Astrocyte of the cerebellum (primary cell): ENCODE measurements at places on chromosomes 4 and X.

DNA sequence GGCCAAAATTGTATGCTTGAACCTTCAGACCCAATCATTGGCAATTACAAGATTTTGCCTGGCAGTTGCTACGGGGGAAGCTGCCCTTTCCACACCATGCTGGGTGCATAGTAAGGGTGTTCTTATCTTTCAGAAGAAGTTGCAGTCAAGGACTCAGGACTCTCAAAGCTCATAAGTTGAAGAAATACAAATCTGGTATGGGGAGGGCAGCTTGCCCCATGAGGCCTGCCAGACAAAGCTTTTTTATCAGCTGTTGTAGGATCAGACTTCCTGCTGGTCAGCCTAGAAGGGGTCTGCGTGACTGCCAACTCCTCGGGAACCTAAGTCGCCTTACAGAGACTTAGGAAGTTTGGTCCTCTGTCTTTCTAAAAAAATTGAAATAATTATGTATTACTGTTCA lies 174.9 kb upstream of the TECRL start:
- no peak for DNase-seq

GRCh38 chr4:48985976-48986653 lies at the start of gene CWH43:
CWH43 (plus strand) TSS chr4:48986275; CDS start chr4:48986430, 155 bp downstream.
- DNase-seq = no peak

GRCh38 chr4:82372517-82373485 lies 990 bp downstream of the HNRNPD start:
- peak; percentile 29 for DNase-seq

DNA sequence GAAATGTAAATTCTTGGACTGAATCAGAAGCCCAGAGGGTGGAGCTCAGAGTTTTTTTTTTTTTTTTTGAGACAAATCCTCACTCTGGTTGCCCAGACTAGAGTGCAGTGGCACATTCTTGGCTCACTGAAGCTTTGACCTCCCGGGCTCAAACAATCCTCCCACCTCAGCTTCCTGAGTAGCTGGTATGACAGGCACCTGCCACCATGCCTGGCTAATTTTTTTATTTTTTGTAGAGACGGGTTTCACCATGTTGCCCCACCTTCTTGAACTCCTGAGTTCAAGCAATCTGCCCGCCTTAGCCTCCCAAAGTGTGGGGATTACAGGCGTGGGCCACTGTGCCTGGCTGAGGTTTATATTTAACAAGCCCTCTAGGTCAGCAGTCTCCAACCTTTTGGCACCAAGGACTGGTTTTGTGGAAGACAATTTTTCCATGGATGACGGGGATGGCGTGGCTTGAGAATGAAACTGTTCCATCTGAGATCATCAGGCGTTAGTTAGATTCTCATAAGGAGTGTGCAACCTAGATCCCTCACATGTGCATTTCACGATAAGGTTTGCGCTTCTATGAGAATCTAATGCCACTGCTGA lies 76.7 kb downstream of the FHIP1A start:
- DNase-seq = no peak

DNA sequence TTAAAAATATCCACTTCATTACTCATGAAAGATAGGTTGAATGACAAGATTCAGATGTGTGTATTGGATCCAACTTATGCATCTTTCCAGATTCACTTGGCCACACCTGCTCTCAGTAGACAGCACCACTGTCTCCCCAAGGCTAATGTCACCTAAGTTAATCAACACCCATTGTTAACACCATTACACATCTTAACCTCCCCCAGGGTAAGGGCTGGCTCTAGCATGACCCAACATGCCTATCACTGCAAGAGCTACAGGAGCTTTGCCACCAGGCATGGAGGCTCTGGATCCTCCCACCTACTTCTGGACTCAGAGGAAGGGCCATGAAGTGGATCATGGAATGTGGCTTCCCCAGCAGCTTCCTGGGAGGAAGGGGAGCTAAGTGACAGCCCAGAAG lies 32.8 kb upstream of the LSM6 start:
- DNase-seq = no peak

DNA sequence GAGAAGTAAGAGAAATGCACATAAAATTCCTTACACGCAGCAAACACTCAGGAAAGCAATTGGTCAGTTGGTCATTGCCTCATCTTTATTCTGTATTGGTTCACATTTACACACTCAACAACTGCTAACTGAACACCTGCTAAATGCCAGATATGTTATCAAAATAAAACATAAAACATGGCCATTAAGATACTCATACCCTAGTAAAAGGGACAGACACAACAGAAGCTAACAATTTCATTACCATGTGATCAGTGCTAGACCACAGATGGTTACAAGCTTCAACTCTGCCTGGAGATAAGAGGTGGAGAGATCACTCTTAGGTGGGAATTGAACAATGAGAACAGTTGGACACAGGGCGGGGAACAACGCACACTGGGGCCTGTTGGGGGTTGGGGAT lies 26.2 kb downstream of the TEC start:
- no peak for DNase-seq

DNA sequence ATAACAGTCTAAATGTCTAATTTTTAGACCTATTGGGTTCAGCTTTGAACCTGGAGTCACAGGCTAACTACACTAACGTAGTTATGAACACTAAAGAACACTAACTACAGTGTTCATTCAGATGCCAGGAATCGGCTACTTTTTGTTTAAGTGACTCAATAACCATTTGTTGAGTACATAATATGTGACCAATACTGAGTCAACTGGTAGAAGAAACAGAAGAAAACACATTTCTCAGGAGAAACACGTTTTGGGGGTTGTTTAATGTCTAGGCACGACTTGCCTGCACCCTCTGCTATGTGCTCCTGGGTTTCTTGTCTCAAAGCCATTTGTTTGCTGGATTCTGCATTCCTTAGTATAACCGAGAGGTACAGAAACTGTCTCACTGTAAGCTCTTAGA lies 18.6 kb upstream of the CLNK start:
- no peak for DNase-seq

GRCh38 chr4:173056271-173056670 lies 112.3 kb upstream of the GALNT7 start:
- no peak for DNase-seq

- DNase-seq = no peak
These were observed 95.5 kb upstream of the ZNF518B start for GRCh38 chr4:10552591-10553280.

DNA sequence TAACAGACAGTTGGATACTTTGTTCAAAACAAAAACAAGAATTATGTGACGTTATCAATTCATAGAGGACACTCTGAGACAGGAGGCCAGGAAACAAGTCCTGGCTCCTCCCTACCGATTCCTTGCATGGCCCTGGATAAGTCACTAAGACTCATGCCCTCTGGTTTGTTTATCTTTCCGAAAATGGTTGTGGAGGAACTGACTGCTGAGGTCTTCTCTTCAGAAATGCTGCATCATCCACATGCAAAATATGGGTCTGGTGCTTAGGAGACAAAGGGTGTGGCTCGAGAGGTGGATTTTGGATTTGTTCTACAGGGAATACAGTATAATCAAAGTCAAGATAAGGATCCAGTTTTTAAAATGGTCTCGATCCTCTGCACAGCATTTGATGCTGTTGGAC lies 130.9 kb downstream of the RELL1 start:
- DNase-seq = no peak

GRCh38 chr4:28179126-28179525 lies 1318.5 kb downstream of the STIM2 start:
- no peak for DNase-seq

GRCh38 chr4:133929531-133930239 lies 271.9 kb downstream of the PABPC4L start:
- no peak for DNase-seq

DNA sequence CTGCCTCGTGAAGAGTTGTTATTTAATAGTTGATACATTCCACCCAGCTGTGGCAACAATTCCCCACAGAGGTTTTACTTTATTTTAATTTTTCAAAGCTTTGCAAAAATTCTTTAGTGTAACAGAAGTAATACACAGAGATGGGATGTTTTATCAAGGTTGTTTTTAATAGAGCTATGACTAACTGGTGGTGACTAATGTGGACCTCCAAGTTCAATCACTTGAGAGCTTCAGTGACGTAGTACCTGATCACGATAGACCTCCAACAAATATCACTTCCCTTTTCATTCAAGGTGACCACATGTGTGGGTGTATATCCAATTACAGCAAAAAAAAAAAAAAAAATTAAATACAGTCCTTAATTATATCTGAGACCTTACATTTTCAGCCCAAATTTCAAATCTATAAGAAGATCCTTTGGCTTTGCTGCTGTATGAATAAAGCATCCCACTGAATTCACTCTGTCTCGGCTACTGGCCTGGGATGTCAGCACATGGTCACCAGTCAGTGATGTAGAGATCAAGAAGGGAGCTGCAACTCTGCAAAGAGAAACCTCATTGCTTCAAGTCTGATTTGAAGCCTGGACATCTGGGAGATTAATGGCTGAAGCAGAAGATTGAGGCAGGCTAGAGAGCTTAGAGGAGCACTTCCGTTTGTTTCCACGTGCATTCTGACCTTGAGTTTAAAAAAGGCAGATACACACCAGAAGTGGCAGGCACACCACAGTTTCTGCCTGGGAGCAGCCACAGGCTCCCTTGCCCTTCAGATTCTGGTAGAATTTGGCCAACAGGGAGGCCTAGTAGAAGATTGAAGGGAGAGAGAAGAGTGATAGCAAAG lies 345.9 kb upstream of the NOCT start:
- peak; percentile 80 for DNase-seq

- no peak for DNase-seq
These were observed 155.5 kb downstream of the EMCN start for GRCh38 chr4:100362366-100362765.

- no peak for DNase-seq
These were observed 159.5 kb downstream of the SHOX start for GRCh38 chrX:790041-790506.

DNA sequence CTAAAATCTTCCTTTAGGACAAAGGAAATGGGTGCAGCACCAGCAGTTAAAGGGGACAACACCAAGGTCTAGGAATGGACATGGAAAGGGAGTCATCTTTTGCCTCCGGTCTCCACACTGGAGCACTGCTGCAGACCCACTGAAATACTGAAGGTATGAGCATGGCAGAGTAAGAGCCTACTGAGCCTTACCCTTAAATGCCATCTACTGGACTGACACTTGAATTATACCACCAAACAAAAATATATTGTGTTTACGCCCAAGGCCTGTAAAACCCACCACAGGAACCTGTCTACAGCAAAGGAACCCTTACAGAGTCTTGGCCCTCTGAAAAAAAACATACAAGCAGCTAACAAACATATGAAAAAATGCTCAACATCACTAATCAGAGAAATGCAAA lies 443.4 kb downstream of the CCSER1 start:
- DNase-seq = no peak

GRCh38 chr4:83932750-83933391 lies 397.0 kb downstream of the GPAT3 start:
- no peak for DNase-seq

- no peak for DNase-seq
These were observed 268.1 kb upstream of the MAGEB2 start for GRCh38 chrX:29947225-29947624.

GRCh38 chr4:118190903-118191302 lies 156.6 kb downstream of the NDST3 start:
- no peak for DNase-seq

DNA sequence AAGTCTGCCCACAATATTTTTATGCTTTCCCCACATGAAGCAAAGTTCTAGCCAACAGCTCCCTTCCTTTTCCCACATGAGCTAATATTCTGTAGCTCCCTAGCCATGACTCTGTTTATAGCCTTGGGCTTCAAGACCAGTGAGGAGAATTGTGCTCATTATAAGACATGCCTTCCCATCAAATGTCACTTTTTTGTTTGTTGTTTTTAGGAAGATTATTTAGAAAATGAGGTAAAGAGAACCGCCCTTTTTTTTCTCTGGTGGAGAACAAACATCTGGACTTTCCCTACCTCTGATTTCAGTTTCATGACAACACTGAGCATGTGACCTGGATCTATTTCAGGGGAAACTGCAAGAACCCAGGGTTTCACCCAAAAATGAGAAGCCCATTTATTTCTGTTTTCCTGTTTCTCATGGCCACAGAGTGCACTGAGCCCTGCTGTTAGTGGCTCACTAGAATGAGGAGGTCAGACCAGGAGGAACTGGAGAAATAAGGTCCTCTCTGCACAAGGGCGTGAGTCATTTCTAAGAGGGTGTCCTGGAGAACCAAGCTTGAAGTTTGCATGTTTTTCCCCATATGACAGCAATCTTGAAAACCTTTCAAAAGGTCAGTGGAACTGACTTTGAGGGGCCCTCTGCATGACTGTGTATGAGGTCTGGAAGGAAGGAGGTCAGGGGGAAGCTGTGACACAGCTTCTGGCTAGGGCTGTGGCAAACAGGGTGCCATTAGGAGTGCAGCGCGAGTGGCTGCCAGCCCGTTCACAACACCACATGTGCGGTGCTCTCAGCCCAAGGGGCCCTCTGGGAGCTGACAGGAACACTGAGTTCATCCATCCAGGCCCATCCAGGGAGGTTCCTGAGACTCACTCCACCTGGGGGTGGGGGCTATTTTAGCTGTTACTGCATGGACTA lies 55.2 kb downstream of the CHST7 start:
- no peak for DNase-seq

DNA sequence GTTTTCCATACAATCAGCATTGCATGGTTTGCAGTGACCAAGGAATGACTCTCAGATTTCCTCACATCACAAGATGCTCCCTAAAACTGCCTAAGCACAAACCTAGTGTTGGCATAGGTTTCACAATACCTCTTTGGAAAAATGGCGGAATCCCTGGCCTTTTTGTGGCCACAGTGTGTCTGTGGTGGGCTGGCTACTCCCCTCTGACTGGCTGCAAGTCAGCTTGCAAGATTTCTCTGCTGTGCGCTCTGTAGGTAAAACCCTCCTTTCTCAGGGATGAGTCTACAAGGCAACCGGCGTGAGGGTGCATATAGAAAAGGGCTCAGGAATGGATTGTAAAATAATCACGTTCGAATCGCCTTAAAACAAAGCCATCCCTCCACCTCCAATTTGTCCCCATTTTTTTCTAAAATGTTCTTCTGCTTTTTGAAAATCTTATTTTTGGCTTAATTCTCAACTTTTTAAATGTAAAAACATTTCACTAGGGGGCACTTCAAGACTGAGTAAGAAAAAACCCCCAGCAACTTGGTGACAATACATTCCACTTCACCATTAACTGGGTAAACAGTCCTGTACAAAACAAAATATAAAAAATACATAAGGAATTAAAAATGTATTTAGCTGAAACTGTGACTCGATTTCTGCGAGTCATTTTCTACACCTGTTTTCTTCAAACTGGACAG lies 235.6 kb downstream of the STIM2 start:
- peak; percentile 16 for DNase-seq

DNA sequence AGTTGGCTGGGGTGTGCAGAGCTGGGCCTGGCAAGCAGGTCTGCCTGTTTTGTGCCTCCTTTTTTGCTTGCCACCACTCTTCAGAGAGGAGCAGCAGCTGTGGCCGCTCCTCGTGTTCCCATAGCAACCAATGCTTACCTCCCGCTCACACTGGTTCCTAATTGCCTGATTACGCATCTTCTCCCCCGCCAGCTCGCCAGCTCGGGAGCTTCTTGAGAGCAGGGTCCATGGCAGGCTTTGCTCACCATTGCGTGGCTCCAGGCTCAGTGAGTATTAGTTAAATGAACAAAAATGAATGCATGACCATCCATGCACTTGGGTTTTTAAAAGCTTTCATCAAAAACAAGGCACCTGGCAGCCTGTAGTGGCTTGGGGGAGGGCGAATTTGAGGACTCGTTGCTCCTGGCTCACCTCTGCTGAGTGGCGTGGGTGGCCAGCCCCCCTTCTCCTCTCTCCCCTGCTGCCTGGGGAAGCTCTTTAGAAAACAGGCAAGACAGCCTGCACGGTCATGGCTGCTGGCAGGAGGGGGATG lies 14.2 kb upstream of the PJA1 start:
- no peak for DNase-seq

- peak; percentile 40 for DNase-seq
These were observed 57.1 kb downstream of the ENPEP start for GRCh38 chr4:110532901-110533589.
